Naive thymus-derived CD4-positive, alpha-beta T cell (primary cell): ENCODE measurements at places on chromosomes 4 and X. TPM values are rescaled to one million over a fixed set of nuclear protein-coding genes. Genes with fewer than 3 reads are reported as not detected.

DNA sequence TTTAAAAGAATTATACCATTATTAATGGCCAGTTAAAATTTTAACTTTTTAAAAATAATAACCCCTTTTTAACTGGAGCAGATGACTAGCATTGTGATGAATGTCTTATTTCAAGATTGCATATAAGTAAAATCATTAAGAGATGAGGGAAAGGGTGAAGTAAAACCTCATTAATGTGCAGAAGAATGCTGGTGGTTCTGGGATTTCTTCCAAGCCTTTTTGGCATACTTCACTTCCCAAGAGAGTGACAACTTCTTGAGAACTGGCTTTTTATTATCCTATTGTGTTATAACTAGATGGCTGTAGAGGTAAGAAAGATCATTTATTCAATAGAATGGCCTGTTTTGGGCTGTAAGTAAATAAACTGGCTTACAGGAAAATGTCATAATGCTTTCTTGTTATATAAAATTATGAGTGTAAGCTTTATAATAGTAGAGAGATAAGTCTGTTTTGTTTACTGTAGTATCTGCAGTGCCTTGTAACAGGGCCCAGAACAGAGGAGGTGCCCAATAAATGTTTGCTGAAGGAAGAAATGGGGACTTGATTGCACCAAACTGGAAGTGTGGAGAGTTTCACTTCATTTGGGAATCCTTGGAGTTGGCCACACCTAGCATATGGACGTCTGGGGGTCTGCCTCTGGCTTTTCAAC, 242.9 kb upstream of the PITX2 start:
- H3K27me3 ChIP-seq = no peaks in the 10 kb centered on the region
- DNase-seq = no peak
- H3K4me1 ChIP-seq = no peaks in the 10 kb centered on the region

The HTN1 gene
- not detected for total RNA-seq

GRCh38 chr4:15162046-15162445, 159.8 kb downstream of the CPEB2 start:
- H3K4me3 ChIP-seq = no peak overlapping the region
- H3K36me3 ChIP-seq = no peaks in the 10 kb centered on the region
- no peak for DNase-seq
- no peak overlapping the region for H3K27ac ChIP-seq

The TMEM128 gene
- 22.8 TPM for total RNA-seq

DNA sequence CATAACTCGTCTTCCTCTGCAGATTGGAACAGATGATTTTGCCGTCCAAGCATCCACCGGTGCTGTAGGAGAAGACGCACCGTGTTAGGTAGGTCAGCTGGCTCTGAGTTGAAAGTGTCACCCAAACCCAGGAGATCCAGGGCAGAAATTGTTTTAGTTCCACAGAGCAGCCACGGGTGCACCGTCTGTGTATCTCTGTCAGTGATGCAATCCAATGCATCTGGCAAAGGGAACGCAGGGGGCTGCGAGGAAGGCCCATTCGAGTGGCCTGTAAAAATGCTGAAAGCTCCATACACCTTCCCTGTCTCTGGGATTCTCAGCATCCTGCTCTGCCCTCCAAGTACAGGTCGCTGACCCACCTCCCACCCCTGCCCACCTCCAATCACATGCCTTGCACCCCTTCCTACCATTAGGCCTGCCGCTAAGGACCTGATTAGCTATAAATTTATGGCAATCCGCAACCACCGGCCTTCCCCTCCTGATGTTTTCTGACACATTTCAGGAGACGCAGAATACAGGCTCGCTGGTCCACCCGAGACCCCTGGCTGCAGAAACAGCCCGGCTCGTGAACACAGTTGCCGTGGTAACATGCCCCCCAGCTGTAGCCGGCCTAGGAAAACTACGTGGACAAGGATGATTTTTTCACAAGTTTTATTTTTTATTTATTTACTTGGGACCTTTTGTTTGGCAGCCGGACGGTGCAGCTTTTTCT, 39.7 kb upstream of the SHOX start:
- no peak overlapping the region for H3K4me3 ChIP-seq
- no peak overlapping the region for H3K27ac ChIP-seq
- no peak for DNase-seq
- H3K4me1 ChIP-seq = no peaks in the 10 kb centered on the region

The CSAG2 gene
- total RNA-seq = not detected

DNA sequence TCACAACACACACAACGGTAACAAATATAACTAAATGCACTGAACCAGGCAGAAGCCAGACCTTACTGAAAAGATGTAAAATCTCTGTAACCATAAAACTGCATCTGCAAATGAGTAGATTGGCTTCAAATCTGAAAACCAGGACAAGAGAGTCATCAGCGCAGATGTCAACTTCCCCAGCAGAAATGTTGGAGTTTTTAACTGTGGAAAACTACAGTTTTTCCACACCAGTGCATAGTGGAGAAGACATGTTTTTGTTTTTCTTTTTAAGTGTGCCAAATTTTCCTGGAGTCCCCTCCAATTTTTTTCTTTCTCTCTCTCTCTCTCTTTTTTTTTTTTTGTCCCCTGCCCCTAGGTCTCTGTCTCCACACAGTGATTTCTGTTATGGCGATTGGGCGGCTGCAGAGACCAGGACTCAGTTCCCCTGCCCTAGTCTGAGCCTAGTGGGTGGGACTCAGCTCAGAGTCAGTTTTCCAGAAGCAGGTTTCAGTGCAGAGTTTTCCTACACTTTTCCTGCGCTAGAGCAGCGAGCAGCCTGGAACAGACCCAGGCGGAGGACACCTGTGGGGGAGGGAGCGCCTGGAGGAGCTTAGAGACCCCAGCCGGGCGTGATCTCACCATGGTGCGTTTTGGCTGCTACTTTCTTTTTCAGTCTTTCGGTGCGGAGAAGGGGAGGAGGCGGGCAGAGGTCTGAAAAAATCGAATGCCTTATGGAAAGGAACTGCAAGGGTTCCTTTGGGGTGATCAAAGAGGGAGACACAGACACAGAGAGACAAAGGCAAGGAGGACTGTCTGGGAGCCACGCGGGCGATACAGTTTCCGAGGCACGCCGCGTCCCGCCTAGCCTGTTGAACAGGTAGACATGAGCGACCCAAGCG, at the start of gene GUCY1A1:
GUCY1A1 (plus strand) TSS at position 505 of the 878 bp plus-strand sequence. CDS start 30,020 bp downstream, outside the sequence.
- H3K36me3 ChIP-seq = no peaks in the 10 kb centered on the region
- no peak for DNase-seq
- no peaks in the 10 kb centered on the region for H3K27me3 ChIP-seq
- peak within 1 kb of the TSS; percentile 19 for H3K4me3 ChIP-seq

The GPR82 gene
- not detected for total RNA-seq

GRCh38 chrX:2492531-2493218, 8.1 kb downstream of the DHRSX start:
- DNase-seq = no peak
- H3K4me3 ChIP-seq = no peak overlapping the region
- no peaks in the 10 kb centered on the region for H3K36me3 ChIP-seq
- H3K27me3 ChIP-seq = no peaks in the 10 kb centered on the region

DNA sequence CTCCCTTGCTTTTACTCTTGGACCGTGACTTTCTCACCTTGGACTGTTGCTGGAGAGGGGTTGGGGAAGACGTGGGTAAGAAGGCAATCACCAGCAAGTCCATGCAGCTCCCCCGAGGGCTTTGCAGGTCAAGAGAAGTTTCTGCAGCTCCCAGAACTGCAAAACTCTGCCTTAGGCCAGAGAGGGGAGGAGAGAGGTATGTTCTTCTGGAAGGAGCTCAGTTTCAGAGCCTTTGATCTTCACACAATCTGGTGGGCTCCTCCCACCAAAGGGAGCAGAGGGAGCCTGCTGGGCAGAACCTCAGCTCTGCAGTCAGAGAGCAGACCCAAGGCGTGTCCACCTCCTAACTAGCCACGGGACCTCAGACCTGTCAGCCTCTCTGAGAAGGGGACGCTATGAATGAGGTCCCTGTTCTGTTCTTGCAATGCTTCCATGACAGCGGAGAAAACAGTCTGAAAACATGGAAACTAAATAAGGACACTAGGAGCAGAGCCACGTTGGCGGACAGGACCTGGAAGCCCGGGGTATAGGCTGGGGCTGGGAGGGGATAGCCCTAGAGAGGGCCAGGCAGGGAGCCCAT, 92.8 kb downstream of the EVC2 start:
- no peaks in the 10 kb centered on the region for H3K27me3 ChIP-seq
- H3K36me3 ChIP-seq = no peaks in the 10 kb centered on the region
- H3K4me1 ChIP-seq = no peaks in the 10 kb centered on the region
- DNase-seq = no peak

The TMEM255A gene
- total RNA-seq = not detected

The GPR119 gene
- total RNA-seq = not detected

- H3K4me3 ChIP-seq = no peak overlapping the region
- no peak overlapping the region for H3K27ac ChIP-seq
- no peaks in the 10 kb centered on the region for H3K36me3 ChIP-seq
- H3K27me3 ChIP-seq = no peaks in the 10 kb centered on the region
Observed at GRCh38 chr4:7822137-7822505, 117.5 kb downstream of the AFAP1 start.

The PCDH7 gene
- not detected for total RNA-seq

GRCh38 chrX:35076061-35076460, 133.5 kb downstream of the FAM47B start:
- H3K4me1 ChIP-seq = no peaks in the 10 kb centered on the region
- no peak for DNase-seq
- H3K27ac ChIP-seq = no peak overlapping the region
- H3K27me3 ChIP-seq = no peaks in the 10 kb centered on the region
- no peak overlapping the region for H3K4me3 ChIP-seq

- H3K27me3 ChIP-seq = no peaks in the 10 kb centered on the region
- H3K27ac ChIP-seq = no peak overlapping the region
- H3K4me3 ChIP-seq = no peak overlapping the region
- no peak for DNase-seq
Observed at GRCh38 chrX:148620023-148620422, 119.6 kb downstream of the AFF2 start.

DNA sequence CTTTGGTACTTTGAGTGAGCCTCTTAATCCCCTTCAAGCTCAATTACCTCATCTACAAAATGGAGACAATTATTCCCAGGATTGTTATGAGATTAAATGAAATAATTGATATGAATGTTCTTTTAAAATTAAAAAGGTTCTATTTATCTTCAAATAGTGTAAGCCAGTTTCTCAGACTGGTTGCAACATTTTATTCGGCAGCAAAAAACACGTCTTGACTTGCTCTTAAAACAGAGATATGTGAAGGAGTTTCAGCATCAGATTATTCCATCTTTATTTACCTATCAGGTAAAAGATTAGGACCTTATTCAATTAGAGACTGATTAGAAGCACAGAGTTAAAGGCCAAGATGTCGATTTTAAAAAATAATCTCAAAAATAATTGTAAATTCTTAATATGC, 10.5 kb downstream of the NDNF start:
- H3K27me3 ChIP-seq = no peaks in the 10 kb centered on the region
- no peaks in the 10 kb centered on the region for H3K4me1 ChIP-seq
- DNase-seq = no peak
- H3K36me3 ChIP-seq = no peaks in the 10 kb centered on the region

DNA sequence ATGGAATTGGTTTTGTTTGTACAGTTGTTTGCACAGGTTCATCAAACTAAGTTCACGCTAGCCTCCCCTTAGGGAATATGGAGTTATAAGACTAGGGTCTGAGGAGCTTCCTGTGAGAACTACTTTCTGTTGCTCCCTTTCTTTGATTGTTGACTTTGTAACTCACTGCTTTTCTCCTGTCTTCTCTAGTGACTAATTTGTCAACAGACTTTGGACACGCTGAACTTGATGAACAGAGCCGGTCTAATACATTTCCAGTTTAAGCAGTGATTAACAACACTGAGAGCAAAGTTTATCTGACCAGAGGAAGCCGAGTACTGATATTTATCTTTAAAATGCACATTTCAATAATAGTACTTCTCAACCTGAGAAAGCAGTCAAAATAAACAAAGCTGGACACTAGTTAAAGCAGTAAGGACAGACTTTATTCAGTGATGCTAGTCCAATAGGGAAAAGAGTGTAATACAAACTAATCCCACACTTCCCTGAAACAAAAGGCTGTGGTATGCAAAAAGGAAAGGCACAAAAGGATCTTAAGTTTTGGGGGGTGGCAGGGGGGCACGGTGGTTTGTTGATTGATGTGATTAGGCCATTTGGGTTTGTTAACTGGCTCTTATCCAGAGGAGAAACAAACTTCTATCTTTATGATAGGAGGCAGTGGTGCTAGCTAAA, 2.7 kb upstream of the NUDT9 start:
- H3K4me1 ChIP-seq = peaks cover 17% of the 10 kb centered on the region
- H3K27me3 ChIP-seq = no peaks in the 10 kb centered on the region
- no peak for DNase-seq
- no peak overlapping the region for H3K4me3 ChIP-seq

DNA sequence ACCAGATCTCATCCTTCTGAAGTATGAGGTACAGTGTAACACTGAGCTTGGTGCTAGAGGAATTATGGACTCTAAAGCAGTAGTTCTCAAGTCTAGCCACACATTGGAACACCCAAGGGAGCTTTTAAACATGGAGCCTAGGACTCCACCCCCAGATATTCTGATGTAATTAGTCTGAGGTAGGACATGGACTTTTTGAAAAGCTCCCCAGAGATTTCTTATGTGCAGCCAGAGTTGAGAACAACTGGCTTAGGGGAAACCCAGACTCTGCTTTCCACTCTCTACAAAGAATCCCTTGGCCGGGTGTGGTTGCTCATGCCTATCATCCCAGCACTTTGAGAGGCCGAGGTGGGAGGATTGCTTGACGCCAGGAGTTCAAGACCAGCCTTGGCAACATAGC, 11.6 kb upstream of the GDPD2 start:
- H3K4me1 ChIP-seq = no peaks in the 10 kb centered on the region
- no peak for DNase-seq
- H3K27ac ChIP-seq = no peak overlapping the region
- no peaks in the 10 kb centered on the region for H3K27me3 ChIP-seq
- H3K4me3 ChIP-seq = no peak overlapping the region

The SRPX gene
- total RNA-seq = not detected

DNA sequence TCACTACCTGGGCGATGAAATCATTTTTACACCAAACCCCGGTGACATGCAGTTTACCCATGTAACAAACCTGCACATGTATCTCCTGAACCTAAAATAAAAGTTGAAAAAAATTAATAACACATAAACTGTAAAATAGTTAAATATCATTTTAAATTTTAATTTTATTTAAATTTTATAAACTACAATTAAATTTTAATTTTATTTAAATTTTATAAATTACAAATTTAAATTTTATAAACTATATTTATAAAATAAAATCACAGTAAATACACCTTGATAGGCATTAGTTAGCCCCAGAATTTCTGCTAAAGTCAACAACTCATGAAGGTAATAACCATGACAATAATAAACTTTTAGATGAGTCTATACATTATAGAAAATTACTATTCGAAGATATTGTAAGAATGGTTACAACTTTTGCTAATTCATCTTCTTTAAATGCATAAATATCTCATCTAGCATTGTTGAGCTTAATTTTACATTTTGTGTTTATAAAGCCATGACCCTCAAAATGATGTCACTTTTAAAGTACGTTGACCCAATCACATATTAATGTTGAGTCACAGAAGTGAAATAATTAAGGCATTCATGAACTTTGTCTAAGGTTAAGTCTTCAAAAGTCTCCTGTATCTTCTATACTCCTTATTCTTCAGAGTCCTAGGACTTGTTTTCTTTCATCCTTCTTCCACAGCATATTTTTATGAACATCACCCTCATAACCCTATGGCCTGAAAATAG, 755.8 kb upstream of the LCORL start:
- H3K4me3 ChIP-seq = no peak overlapping the region
- H3K36me3 ChIP-seq = no peaks in the 10 kb centered on the region
- no peak overlapping the region for H3K27ac ChIP-seq
- DNase-seq = no peak

The RASGEF1B gene
- total RNA-seq = 82.5 TPM

GRCh38 chrX:18946157-18946556, 37.8 kb downstream of the PHKA2 start:
- H3K4me3 ChIP-seq = no peak overlapping the region
- H3K27me3 ChIP-seq = no peaks in the 10 kb centered on the region
- no peak for DNase-seq
- H3K36me3 ChIP-seq = no peaks in the 10 kb centered on the region
- no peak overlapping the region for H3K27ac ChIP-seq
